C1 segment of cervical spinal cord (tissue), 14 donors: ENCODE measurements at places on chromosomes 6 and 20.
A peak's percentile ranks its signal among the peaks of the same experiment; 100 is the strongest.

GRCh38 chr6:141667580-141668309, 465.0 kb upstream of the GJE1 start:
- no peak for DNase-seq

GRCh38 chr20:34069341-34070078, 42.5 kb downstream of the EIF2S2 start:
- peak; percentile 66 for DNase-seq

- DNase-seq = no peak
These were observed 97.5 kb downstream of the DLL1 start for GRCh38 chr6:170193326-170193821.

GRCh38 chr6:44926556-44926955, 401.6 kb upstream of the RUNX2 start:
- DNase-seq = no peak

- DNase-seq = no peak
These were observed 139.7 kb downstream of the MTHFD1L start for GRCh38 chr6:151005164-151005563.

DNA sequence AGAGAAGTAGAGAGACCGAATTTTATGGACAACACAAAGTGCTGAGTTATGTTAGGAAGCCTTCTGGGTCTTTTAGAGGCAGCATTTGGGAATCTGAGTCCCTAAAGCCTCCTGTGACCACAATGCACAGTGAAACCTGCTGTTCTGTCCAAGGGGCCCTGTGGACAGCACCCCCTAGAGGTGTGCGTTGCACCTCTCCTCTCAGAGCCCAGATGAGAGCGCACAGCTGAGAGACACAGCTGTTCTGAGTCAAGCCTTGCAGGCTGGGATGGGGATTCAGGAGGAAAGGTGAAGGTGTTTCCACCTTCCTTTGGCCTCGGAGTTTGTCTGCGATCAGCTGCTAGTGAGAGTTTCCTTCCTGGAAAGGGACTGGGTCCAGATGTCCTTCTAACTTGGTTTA, 13.0 kb downstream of the PCK1 start:
- no peak for DNase-seq

DNA sequence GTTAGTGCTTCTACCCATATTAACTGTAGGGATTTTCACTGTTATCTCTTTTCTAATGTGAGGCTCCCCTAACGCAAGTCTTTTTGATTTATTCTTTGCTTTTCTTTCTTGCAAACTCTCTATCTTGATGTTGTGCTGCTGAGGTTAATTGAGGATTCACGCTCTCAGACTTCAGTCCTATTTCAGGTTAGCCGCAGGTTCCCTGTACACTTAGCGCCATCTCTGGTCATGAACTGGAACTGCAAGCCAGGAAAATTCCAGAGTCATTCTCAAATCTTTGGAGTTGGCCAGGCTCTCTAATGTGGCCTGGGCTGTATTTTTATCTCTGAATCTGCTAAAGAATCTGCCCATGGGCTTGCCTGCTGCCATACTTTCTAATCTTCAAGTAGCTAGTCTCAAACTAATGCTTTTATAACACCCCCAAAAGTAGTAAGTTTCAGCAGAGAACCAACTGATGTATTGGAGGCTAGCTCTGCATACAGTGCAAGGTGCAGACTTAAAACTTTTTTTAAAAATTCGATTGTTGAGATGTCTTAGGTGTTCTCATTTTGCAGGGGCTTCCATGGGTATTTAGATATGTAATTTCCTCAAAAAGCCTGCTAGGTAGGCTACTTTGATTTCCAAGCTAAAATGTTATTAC, 91.1 kb upstream of the OPRM1 start:
- DNase-seq = no peak

GRCh38 chr20:62927128-62927705, 912 bp upstream of the DIDO1 start:
- DNase-seq = no peak

- no peak for DNase-seq
These were observed 7.0 kb upstream of the OSBPL2 start for GRCh38 chr20:62231292-62231691.

- no peak for DNase-seq
These were observed 193.1 kb downstream of the DOK5 start for GRCh38 chr20:54668271-54669039.

- DNase-seq = no peak
These were observed 24.7 kb downstream of the CNKSR3 start for GRCh38 chr6:154485815-154486214.

- DNase-seq = no peak
These were observed 54.4 kb upstream of the GTSF1L start for GRCh38 chr20:43781215-43781614.

DNA sequence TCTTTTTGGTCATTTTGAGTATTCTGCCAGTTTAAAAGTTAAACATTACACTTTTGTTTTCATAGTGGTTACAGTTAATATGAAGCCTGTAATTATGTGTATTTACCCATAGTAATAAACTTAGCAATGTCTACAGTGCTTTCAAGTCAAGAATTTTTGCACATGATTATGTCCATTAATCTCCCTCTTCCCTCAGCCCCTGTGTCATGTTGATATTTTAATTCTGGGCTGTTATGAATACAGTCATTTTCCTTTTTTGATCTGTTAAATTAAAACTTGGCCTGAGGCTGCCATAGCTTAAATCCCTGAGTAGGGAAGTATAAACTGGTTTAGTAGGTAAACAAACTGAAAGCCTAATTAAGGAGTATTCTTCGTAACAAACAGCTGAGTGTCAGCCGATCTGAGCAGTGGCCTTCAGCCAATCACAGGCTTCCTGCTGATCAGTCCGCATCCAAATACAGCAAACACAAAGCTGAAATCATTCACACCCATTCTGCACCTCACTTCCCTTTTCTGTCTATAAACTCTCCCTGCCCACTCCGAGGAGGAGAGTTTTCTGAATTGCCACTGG, 9.5 kb upstream of the SFT2D1 start:
- no peak for DNase-seq

DNA sequence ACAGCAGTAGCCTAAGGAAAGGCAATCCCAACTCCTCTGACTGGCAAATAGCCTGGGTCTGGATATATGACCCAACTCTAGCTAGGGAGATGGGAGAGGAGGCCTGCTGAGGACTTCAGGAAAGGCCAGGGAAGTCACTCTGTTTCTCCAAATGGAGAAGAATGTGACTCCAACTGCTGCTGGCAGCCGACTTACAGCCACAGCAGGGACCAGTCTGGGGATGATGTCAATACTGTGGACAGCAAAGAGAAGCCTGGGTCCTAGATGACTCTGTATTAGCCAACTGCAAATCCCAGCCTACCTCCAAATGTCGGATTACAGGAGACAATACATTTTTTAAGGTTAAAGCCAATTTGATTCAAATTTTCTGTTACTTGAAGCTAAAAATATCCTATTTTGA, 232.6 kb downstream of the FOXC1 start:
- DNase-seq = no peak

DNA sequence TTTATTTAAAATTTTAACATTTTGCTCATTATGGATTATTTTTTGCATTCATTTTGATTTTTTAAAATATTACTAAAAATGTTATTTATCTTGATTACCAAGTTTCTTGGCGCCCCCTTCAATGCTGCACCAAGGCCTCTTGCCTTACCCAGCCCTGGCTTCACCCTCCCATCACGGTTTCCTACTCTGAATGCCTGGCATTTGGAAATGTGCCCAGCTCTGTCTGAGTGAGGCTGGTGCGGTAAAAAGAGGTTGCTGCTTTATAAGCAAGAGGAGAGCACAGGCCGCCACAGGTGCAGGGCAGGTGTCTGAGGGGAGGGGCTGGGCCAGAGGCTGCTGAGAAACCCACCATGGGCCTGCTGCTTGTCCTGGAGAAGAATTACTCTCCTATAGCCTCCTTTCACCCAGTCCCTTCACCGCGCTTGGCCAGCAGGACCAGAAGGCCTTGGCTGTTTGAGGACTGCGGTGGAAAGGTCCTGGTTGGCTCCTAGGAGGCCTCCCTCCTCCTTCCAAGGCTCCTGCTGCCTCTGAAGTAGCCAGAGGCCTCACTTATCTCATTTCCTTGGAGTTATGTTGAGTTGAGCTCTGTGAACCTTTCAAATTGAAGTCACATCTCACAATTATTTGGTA, 62.6 kb downstream of the BANF2 start:
- no peak for DNase-seq

DNA sequence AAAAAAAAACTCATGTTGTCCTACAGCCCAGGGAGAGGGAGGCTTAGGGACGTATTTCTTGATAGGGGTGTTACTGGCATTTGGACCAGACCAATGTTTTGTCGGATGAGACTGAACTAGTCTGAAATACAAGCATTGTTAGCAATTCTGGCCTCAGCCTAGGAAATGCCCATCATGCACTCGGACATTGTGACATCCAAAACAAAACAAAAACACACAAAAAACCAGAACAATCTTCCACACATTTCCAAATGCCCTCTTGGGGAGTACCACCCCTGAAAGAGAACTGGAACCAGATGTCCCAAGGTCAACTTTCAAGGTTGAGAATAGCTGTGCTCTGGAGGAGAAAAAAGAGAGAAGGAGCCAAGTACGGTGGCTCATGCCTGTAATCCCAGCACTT, 299.1 kb upstream of the JARID2 start:
- no peak for DNase-seq

DNA sequence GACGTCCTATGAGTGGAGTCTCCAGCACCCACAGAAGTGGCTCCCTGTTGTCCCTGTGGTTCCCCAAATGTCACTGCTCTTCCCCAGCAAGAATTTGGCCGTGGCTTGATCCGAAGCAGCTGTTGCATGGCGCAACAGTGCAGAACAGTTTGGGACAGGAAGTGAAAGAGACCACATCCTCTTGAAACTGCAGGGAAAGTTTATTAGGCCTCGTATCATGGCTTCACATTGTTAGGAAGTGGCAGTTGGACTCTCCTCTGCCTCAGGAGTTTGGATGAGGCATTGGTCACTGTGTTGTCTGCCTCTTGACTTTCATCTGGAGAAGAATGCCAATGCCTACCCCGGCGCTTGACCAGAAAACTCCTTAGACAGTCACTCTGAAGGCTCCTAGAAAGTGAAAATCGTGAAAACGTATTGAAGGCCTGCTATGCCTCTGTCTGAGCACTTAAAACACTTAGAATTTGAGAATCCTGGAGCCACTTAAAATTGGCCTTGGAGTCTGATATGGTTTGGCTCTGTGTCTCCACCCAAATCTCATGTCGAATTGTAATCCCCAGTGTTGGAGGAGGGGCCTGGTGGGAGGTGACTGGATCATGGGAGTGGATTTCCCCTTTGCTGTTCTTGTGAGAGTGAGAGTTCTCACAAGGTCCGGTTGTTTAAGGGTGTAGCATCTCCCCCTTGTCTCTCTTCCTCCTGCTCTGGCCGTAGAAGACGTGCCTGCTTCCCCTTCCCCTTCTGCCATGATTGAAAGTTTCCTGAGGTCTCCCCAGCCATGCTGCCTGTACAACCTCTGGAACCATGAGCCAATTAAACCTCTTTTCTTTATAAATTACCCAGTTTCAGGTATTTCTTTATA, 334.9 kb upstream of the JARID2 start:
- DNase-seq = peak; percentile 25

GRCh38 chr20:2357114-2357513, 23.6 kb upstream of the TGM6 start:
- DNase-seq = no peak

- DNase-seq = no peak
These were observed 15.1 kb downstream of the KIF13A start for GRCh38 chr6:17972074-17972952.

DNA sequence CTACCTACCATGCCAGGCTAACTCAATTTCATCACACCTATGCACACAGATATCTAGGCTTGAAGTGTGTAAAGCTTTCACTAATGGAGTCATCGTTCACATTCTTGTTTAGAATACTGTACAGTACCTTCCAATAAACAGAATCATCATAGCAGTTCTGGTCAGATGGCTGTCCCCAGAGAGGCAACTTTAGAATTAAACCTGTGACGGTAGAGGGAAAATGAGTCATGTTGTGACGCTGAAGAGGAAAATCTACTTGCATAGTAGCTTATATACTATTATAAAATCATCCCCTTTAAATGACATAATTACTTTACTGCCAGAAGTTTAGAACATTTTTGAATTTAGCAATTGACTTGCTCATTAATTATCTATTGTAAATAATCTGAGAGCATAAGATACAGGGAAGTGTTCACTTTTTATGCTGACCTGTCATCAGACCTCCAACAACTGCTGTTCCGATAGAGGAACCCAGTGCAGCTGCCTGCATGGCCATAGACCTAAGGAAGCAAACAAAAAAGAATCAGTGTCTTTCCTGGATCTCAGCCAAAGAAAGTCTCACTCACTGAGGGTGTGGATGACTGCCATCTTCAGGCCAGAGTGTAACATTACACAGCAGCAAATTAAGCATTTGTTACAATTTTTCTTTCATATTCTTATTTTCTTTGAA, 29.8 kb downstream of the RHAG start:
- peak; percentile 10 for DNase-seq

- no peak for DNase-seq
These were observed 59.9 kb upstream of the MAP7 start for GRCh38 chr6:136609873-136610706.
